ENCODE measurements at places on chromosomes 3 and 15.

GRCh38 chr15:89781055-89781454, 4.9 kb downstream of the MESP2 start:
- H3K27ac ChIP-seq, result peak overlapping the region; percentile 18
- no peaks in the 10 kb centered on the region for H3K36me3 ChIP-seq
- H3K4me3 ChIP-seq, result no peak overlapping the region
- H3K27me3 ChIP-seq, result no peaks in the 10 kb centered on the region

DNA sequence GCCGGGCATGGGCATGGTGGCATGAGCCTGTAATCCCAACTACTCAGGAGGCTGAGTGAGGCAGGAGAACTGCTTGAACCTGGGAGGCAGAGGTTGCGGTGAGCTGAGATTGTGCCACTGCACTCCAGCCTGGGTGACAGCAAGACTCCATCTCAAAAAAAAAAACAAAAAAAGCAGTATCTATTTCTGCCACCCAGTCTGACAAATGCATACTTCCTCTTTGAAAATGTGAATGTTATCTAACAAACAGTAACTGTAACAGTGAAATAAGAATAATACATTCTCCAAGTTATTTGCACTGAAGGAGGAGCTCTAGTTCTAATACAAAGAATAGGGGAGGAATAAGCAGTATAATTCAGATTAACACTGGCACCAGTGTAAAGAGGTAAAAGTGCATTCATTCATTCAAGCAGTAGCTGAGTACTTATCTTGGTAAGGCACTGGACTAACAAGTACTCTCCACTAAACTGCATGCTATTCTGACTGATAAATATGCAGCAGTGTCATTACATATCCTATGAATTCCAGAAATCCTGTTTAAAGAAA, 12.9 kb downstream of the VPS13C start:
- H3K36me3 ChIP-seq, result no peaks in the 10 kb centered on the region
- no peaks in the 10 kb centered on the region for H3K4me1 ChIP-seq
- no peak overlapping the region for H3K4me3 ChIP-seq

DNA sequence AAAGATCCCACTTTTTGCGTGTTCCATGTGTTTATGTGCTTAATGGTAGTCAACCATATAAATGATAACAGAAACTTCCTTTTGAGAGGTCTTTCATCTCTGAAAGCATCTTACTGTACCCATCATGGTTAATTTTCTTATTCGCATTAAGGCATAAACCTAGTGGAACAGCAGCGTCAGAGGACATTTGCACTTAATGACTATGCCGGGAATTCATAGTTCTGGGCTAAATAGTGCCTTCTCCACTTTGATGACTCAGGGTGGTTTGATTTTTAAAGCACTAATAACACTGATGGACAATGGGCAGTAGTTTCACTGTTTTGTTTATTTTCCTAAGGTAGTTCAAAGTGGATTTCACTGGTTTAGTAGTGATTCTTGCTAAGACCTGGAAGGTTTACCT, 455.3 kb downstream of the DIPK2A start:
- H3K4me3 ChIP-seq, result no peak overlapping the region
- no peaks in the 10 kb centered on the region for H3K36me3 ChIP-seq
- DNase-seq, result no peak
- no peaks in the 10 kb centered on the region for H3K27me3 ChIP-seq

GRCh38 chr15:56894601-56895000, 23.8 kb upstream of the TCF12 start:
- peaks cover 11% of the 10 kb centered on the region for H3K4me1 ChIP-seq
- H3K36me3 ChIP-seq, result no peaks in the 10 kb centered on the region
- H3K27ac ChIP-seq, result no peak overlapping the region
- no peak for DNase-seq

DNA sequence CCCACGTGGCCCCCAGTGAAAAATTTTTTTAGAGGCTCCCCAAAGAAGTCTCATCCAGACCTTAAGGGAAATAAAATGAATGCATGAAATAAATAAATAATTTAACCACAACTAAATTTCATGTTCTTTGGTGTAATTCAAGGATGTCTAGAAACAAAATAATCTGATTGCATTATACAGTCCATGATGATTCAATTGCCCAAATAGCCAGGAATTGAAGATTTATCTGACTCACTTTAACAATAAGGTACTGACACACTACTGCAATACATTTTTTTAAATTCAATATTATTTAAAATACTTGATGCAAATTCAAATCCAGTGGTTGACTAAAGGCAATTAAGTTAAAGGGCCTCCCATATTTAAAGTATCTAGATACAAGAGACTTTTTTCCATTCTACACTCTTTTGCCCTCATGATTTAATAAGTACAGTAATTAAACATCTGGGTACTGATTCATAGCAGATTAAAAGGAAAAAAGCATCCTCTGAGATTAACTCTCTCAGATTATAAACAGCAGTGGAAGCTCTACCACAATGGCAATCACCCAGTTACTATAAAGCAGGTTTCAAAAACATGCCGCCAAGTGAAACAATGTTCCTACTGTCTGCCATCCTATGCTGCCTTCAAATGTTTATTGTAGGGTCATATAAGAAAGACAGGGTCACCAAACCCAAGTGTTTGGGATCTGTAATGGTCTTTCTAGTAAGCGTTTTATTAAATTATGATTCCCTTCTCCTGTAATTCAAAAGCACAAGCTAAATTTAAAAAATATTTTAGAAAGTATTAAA, 9.9 kb downstream of the UQCC5 start:
- peak overlapping the region; percentile 30 for H3K27ac ChIP-seq
- H3K4me3 ChIP-seq, result no peak overlapping the region
- H3K36me3 ChIP-seq, result peaks cover 33% of the 10 kb centered on the region
- DNase-seq, result no peak

- H3K4me3 ChIP-seq, result no peak overlapping the region
- no peaks in the 10 kb centered on the region for H3K27me3 ChIP-seq
- no peaks in the 10 kb centered on the region for H3K36me3 ChIP-seq
- H3K4me1 ChIP-seq, result no peaks in the 10 kb centered on the region
- no peak for DNase-seq
These were observed 69.3 kb downstream of the TBC1D2B start for GRCh38 chr15:78007964-78008886.

DNA sequence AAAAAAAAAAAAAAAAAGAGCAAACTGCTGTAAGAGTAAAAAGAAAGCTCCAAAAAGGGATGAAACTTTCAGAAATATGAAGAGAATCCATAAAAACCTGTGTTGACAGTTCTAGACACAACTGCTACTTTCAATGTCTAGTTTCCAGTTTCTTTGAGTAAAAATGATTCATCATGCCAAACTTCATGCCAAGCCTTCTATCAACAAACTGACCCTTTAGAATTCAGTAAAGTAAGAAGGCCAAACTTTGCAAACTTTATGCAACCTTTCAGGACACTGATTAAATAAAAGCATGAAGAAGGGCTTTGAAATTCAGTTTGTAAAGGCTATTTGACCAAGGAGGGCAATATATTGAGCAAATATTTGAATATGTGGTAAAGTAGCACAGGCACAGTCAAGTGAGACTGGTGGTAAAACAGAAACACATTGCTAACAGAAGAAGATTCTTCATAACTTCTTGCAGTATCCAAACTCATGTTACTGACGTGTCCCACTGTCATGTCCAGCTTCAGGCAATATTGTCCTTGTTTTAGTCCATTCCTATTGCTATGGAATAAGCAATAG, 56.3 kb upstream of the CFAP20DC start:
- no peak for DNase-seq
- no peak overlapping the region for H3K4me3 ChIP-seq
- no peaks in the 10 kb centered on the region for H3K36me3 ChIP-seq
- H3K4me1 ChIP-seq, result no peaks in the 10 kb centered on the region

DNA sequence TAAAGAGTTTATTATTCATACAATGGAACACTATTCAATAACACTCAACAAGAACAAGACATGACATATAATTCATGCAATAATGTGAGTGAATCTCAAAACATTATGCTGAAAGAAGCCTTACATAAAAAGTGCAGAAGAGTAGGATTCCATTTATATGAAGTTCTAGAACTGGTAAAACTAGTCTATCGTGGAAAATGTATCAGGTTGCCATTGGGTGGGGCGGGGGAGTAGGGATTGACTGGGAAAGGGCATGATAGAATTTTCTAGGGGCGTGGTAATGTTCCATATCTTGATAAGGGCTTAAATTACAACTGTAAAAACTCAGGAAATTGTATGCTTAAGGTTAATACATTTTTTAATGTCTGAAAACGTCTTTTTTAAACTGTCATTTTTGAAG, 247.9 kb downstream of the SATB1 start:
- no peak overlapping the region for H3K27ac ChIP-seq
- H3K4me3 ChIP-seq, result no peak overlapping the region
- no peaks in the 10 kb centered on the region for H3K4me1 ChIP-seq
- H3K27me3 ChIP-seq, result no peaks in the 10 kb centered on the region

DNA sequence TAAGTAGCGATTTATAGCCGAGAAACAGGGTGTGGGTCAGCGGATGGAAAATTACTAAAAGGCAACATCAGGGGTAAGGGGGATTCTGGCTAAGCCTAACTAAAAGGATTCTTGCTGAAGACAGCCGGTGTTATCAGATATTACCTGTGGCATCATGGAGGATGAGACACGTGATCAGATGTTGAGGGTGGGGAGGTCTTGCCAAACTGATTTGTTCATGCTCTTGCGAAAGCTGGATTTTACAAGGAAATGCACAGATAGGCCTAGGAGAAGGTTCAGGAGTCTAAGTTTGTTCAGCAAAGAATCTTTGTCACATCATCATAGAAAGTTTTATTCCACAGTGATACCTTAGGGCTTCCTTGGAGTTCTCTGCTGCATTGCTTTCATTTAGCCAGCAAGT, 396.8 kb upstream of the TBL1XR1 start:
- DNase-seq, result no peak
- no peak overlapping the region for H3K27ac ChIP-seq
- peaks cover 13% of the 10 kb centered on the region for H3K4me1 ChIP-seq
- H3K4me3 ChIP-seq, result no peak overlapping the region
- H3K27me3 ChIP-seq, result no peaks in the 10 kb centered on the region

DNA sequence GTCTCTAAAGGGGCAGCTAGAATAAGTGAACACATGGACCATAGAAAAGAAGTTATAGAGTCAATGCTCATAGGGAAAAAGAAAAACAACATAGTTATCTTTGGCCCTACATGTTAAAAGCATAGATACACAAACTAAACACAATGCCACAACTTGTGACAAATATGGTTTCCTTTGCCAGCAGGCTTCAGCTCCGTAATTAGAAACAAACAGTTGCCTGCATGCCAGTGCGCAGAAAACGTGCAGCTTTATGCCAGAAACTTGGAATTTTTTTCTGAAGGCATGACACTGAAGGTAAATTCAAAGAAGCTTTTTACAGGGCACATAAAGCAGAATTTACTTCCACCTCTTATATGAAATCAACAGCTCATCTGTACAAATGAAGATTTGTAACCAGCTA, 2.2 kb upstream of the CPNE4 start:
- peaks cover 34% of the 10 kb centered on the region for H3K27me3 ChIP-seq
- H3K27ac ChIP-seq, result no peak overlapping the region
- H3K36me3 ChIP-seq, result no peaks in the 10 kb centered on the region
- peaks cover 4% of the 10 kb centered on the region for H3K4me1 ChIP-seq

DNA sequence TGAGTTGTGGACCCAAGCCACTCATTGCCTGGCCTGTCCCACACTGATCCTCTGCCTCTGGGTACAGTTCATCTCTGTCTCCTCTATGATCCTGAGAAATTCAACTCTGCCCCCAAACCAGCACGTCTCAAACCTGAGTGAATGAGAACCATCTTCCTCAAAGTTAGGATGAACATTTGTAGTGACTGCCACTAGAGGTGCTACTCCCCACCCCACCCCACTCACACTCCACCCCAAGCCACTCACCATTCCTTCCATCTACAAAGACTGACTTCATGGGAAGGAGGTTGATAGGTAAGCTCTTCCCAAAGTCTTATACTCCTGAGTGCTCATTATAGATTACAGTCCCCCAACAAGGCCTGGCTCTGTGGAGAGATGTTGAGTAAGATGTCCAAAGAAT, 43.8 kb downstream of the NEK10 start:
- H3K4me3 ChIP-seq, result no peak overlapping the region
- no peak overlapping the region for H3K27ac ChIP-seq

- DNase-seq, result peak; percentile 23
- no peak overlapping the region for H3K27ac ChIP-seq
- no peaks in the 10 kb centered on the region for H3K36me3 ChIP-seq
- no peak overlapping the region for H3K4me3 ChIP-seq
- H3K4me1 ChIP-seq, result no peaks in the 10 kb centered on the region
These were observed 29.5 kb downstream of the AGTR1 start for GRCh38 chr3:148727231-148727630.

DNA sequence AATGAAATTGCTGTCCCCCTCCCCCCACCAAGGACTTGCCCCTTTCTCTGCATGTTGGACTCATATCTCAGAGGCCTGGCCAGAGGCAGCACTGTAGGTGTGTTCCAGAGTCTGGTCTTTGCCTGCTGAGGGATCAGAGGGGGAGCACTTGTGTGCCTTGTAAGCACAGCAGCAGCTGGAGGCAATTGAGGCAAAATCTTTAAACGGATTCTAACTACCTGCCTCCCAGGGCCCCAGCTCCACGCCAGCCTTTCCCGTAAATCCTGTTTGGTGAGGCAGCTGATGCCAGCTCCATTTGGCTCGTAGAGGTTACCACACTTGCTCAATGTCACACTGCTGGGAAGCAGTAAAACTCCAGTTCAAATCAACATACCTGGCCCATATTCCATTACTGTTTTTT, 2.3 kb upstream of the IDH2 start:
- H3K27ac ChIP-seq, result peak overlapping the region; percentile 60
- H3K36me3 ChIP-seq, result no peaks in the 10 kb centered on the region
- no peak for DNase-seq
- H3K27me3 ChIP-seq, result no peaks in the 10 kb centered on the region
- peaks cover 43% of the 10 kb centered on the region for H3K4me1 ChIP-seq
- no peak overlapping the region for H3K4me3 ChIP-seq

- H3K4me1 ChIP-seq, result peaks cover 9% of the 10 kb centered on the region
- no peaks in the 10 kb centered on the region for H3K27me3 ChIP-seq
- no peak for DNase-seq
- no peaks in the 10 kb centered on the region for H3K36me3 ChIP-seq
- H3K27ac ChIP-seq, result no peak overlapping the region
These were observed 29.4 kb upstream of the LDHAL6B start for GRCh38 chr15:59177317-59177660.

GRCh38 chr15:68389936-68390817, 41.8 kb downstream of the ITGA11 start:
- H3K27ac ChIP-seq, result no peak overlapping the region
- H3K4me1 ChIP-seq, result no peaks in the 10 kb centered on the region
- H3K4me3 ChIP-seq, result no peak overlapping the region
- peaks cover 2% of the 10 kb centered on the region for H3K27me3 ChIP-seq

- H3K4me3 ChIP-seq, result peak overlapping the region; percentile 58
- peak; percentile 38 for DNase-seq
- peaks cover 21% of the 10 kb centered on the region for H3K4me1 ChIP-seq
- H3K27me3 ChIP-seq, result no peaks in the 10 kb centered on the region
- H3K27ac ChIP-seq, result peak overlapping the region; percentile 18
These were observed 121.6 kb downstream of the TFDP2 start for GRCh38 chr3:142027735-142028134.

GRCh38 chr3:99534951-99535704, 103.3 kb upstream of the COL8A1 start:
- DNase-seq, result peak; percentile 83
- peaks cover 10% of the 10 kb centered on the region for H3K4me1 ChIP-seq
- no peaks in the 10 kb centered on the region for H3K27me3 ChIP-seq
- H3K4me3 ChIP-seq, result no peak overlapping the region
